Femur (tissue), 1 donor: ENCODE measurements at places on chromosomes 2 and 18.

DNA sequence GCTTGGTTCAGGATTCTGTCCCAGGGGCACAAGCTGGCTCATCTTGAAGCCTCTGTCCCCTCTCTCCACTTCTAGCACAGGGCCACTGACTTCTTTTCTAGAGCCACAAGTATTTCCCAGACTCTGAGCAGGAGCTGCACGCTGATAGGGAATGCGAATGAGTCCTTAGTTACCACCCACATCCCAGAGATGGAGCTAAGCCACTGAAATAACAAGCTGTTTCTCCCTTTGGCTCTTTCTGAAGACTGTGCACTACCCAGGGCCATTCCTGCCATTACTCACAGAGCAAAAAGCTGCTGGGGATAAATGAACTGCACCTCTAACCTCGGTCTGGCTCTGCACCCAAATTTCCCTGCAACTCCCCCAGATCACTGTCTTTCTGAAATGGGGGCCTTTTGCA lies 70.6 kb downstream of the TSN start:
- DNase-seq, result no peak

- no peak for DNase-seq
These were observed 21.3 kb upstream of the CHST9 start for GRCh38 chr18:27206411-27206810.

- no peak for DNase-seq
These were observed 355.2 kb downstream of the PARD3B start for GRCh38 chr2:204900487-204900886.

DNA sequence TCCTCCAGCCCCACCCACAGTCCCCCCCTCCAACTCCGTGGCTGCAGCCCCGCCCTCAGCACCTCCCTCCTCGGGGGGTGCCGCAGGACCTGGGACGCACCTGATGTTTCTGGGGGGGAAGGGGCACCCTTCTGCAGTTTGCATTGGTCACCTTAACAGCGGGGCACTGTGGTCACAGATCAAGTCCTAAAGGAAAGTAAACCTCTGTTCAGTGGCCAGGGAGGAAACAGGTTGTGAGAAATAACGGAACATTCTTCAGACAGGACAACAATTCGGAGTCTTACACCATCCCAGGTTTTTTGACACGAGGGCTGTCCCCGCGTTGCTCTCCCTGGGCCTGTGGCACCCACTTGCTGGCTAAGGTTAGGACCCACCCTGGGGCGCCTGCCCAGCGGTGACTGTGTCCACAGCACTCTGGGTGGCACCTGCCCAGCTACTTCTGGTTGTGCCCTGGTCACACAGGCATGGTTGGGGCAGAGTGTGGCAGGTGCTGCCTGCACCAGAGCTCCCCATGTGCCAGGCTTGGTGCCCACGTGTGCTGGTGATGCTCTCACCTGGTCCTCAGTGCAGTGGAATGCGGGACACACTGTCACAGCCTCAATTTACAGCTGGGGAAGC lies 93.5 kb upstream of the OTOS start:
- DNase-seq, result no peak

- no peak for DNase-seq
These were observed 46.7 kb downstream of the NBEAL1 start for GRCh38 chr2:203061346-203061745.

DNA sequence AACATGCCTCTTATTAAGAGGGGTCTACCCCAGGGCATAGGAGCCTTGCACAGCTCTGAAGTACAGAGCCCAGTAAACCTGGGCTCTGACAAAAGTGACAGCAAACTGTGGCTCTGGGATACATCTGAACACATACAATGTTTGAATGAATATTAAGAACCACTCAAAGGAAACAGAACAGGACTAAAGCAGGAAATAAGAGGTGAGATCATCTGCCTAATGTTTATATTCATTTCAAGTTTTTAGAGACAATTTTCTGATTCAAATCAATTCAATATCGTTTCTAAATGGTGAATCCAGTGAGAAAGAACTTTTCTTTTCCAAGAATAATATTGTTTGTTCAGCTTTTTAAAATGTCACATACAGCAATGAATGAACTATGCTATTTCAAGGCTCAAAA lies 136.7 kb upstream of the CAVIN2 start:
- no peak for DNase-seq

- peak; percentile 31 for DNase-seq
These were observed 228.9 kb downstream of the ADCYAP1 start for GRCh38 chr18:1133541-1133940.

- DNase-seq, result peak; percentile 66
These were observed 583 bp downstream of the CERS6 start for GRCh38 chr2:168456521-168457189.

GRCh38 chr2:219645631-219646527 lies 18.4 kb downstream of the SLC4A3 start:
- no peak for DNase-seq

GRCh38 chr2:78546843-78547242 lies 478.7 kb upstream of the REG3G start:
- DNase-seq, result no peak

DNA sequence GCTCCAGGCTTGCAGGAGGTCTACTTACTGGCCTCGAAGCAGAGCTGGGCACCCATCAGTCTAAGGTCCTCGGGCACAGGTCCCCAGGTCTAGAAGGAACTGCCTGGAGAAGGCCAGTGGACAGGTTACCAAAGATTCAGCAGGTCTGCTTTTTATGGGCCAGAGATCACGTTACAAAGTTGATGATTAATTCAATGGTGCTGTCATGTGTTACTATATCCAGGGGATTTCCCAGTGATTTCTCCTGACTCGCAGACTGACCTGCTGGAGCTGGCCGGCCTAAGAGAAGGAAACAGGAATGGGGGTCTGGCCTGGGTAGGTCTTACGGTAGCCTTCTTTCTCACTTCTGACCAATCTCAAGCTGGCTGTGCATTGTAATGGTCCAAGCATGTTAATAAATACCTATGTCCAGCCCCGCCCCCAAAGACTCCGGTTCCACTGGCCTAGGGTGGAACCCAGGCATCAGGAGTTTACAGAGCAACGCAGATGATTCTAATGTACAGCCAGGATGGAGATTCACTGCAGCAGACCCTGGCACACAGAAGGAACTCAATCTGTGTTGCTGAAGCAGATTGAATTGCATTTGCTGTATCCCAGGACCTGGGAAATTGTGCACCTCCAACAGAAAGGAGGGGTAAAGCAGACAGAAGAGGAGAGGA lies at the start of gene NEURL3:
TSS of gene NEURL3 (minus strand) at position 127 of the 659 bp plus-strand sequence. CDS start at position 56, 71 bp downstream.
- no peak for DNase-seq

- no peak for DNase-seq
These were observed 1176.5 kb upstream of the TMEFF2 start for GRCh38 chr2:193371200-193371599.

DNA sequence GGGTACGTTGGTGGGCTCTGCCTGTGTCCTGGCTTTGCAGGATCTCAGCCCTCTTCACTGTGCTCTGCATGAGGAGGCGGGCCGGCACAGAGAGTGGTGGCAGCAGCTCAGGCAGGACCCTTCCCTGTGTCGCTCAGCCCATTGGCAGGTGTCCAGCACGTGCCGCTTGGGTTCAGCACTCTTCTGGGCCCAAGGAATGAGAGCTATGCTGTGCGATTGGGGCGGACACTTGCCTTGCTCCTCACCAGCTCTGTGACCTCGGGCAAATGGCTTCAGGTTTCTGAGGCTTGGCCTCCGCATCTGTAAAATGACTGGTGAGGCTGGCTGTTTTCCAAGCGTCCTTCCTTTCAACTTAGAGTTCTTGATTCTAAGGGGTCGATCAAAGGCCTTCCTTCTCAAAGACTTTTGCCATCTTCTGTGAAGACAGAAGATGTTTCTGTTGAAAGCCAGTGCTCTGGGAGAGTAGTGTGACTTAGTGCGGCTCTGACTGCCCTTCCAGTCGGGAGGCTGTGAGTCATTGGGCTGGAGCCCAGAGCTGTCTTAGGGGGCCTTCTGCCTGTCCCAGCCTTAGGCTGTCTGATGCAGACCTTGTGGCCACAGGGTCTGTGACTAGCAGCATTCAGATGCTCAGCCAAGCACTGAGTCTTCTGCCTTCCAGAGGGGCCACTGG lies 35.6 kb downstream of the GLI2 start:
- DNase-seq, result peak; percentile 74

- DNase-seq, result no peak
These were observed 21.7 kb upstream of the LRRTM1 start for GRCh38 chr2:80326214-80326613.

- no peak for DNase-seq
These were observed 26.7 kb downstream of the TANC1 start for GRCh38 chr2:158994920-158995676.

GRCh38 chr18:42281851-42282250 lies 326.8 kb downstream of the PIK3C3 start:
- no peak for DNase-seq

- peak; percentile 50 for DNase-seq
These were observed 493.8 kb downstream of the NRXN1 start for GRCh38 chr2:50538147-50538546.

DNA sequence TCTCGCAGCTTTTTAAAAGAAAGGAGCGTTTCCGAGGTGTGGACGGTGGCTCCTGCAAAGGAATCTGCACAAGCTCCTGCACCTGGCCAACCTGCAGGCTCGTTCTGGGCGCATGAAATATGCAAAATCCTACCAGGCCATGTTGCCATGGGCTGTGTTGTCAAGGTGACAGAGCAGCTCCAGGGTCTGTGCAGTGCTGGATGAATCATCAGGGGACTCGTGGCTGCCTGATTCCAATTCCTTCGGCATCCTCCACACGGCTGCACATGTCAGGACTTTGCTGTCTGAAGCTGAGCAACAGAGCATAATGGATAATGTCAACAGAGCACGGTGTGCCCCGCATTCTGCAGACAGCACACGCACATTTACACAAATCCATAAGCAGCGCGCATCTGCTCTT lies 120.5 kb downstream of the EIPR1 start:
- no peak for DNase-seq

DNA sequence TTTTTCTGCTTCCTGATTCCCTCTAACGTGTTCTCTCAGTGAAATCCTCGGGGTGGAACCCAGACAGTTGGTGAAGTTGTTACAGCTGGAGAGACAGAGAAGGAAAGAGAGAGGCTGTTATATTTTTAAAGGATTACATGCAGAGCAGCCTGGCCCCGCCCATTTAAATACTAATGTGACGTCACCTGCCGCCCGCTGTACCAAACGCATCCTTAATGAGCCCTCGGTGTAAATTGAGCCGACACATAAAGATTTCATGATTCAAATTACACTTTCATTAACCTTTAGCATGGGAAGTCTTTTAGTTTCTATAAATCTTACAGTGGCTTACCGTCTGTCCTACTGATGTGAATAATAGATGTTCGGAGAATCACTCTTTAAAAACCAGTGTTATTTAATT lies 164.0 kb upstream of the SIX3 start:
- DNase-seq, result no peak

DNA sequence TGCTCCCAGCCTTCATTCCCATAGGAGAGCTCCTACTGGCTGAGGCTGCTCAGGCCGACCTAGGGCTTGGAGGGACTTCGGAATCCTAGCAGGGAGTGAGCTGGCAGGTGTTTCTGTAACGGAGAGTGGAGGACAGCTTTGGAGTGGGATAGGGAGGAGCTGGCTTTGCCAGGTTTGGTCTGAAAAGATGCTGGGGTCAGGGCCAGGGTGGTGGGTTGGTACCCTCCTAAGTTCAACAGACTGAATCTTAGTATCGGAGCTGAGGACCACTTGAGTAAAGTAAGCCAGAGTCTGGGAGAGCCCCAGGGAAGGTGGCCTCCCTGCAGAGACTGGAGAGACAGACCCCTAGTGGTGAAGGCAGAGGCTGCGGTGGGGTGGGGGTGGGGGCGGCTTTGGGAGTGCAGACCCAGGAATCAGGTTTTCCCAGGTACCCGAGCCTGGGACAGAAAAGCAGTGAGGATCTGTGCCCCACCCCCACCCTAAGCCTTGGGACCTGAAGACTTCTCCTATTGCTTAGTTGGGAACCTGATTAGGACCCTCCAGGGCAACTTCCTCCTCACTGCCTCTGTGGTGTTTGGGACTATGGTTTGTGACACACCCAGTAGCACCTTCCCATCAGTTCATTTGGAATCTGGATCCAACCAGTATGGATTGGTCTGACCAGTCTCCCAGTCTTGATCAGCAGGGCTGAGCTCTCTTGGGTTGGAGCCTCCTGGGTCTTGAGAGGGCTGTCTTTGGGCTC lies 3.0 kb downstream of the CNNM4 start:
- DNase-seq, result no peak

- DNase-seq, result no peak
These were observed 221.9 kb downstream of the ZNF407 start for GRCh38 chr18:74819433-74820059.

DNA sequence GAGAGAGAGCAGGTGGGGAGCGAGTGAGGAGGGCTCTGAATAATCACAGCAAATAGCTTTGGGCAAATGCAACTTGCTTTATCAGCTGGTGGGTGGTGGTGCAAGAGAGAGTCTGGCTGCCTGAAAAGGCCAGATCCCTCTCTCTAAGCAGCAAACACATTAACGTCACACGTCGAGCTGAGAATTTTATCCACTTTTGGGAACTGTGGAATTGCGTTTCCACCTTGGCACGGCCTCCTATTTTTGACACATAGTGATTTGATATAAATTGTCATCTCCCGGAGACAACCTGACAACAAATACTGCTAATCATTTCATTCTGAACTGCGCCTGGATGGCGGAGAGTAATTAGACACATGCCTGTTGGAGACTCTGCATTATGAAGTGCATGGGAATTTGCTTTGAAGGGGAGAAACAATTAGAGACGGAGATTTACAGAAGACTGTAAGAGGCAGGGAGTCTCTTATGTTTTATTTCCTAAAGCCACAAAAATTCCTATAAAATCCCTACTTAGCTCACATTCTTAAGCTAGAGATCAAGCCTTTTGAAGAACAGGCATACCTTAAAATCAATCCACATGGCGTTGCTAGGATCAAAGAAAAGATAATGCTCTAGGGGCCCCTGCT lies 634.1 kb downstream of the TDRD15 start:
- no peak for DNase-seq

GRCh38 chr2:38438883-38439612 lies 62.0 kb upstream of the ATL2 start:
- no peak for DNase-seq

DNA sequence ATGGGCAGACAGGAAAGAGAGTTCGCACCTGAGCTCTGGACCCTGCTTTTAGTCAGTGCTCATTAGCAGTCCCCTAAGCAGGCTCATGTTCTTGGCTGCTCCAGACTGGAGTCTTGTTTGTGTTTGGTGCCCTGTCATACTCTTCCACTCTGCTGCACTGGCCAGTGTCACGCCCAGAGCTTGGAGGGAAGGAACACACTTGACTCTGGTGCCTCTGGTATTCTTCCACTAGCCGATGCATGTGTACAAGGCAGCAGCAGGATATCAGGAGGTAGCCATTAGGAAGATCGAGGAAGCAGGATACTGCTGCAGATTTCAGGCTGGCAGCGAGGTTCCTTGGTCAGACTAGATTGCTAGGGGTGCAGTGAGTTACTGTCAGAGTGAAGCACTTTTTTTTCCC lies 81.4 kb upstream of the B3GNT2 start:
- no peak for DNase-seq

GRCh38 chr2:10659898-10660568 lies 29.7 kb downstream of the NOL10 start:
- peak; percentile 41 for DNase-seq

DNA sequence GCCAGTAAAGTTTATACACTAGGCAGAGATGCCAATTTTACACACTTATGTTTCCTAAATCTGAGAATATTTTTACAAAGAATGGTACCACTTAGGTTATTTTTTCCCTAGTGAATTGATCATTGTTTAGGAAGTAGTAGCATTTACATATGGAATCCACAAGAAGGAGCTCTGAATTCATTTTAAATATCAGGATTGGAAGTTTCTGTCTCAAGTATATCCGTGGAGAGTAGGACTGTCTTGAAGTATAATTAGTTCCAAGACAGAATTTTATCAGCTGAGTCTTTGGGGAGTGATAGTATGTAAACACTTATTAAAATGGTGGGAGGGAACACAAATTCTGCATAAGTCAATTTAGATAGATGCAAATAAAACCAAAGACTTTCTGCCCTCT lies 82.3 kb upstream of the FAM98A start:
- DNase-seq, result no peak
